ENCODE measurements at places on chromosomes 6 and 20. TPM values are rescaled to one million over a fixed set of nuclear protein-coding genes. Genes with fewer than 3 reads are reported as not detected.

- no peak overlapping the region for H3K4me3 ChIP-seq
- no peaks in the 10 kb centered on the region for H3K4me1 ChIP-seq
- H3K36me3 ChIP-seq, result no peaks in the 10 kb centered on the region
- no peak for DNase-seq
- no peak overlapping the region for H3K27ac ChIP-seq
Observed at GRCh38 chr6:137792160-137793033, 74.7 kb upstream of the TNFAIP3 start.

DNA sequence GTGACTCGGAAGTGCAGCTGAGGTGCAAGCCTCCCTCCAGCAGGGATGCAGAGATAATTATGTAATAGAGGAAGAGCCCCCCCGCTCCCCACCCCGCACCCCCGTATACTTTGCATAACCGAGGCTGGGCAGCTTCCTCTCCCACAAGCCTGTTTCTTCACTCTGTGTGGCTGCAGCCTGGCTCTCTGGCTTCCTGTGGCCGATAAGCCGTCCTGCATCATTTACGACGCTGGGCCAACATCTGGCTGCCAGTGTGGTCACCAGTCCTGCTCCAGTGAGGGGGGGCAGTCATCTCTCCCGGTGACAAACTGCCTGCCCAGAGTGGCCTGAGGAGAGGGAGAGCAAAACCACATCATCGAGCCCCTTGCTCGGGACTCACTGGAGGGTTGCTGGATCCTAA lies 59.2 kb downstream of the RBM38 start:
- no peaks in the 10 kb centered on the region for H3K36me3 ChIP-seq
- no peak overlapping the region for H3K27ac ChIP-seq
- H3K4me3 ChIP-seq, result no peak overlapping the region
- no peaks in the 10 kb centered on the region for H3K4me1 ChIP-seq

DNA sequence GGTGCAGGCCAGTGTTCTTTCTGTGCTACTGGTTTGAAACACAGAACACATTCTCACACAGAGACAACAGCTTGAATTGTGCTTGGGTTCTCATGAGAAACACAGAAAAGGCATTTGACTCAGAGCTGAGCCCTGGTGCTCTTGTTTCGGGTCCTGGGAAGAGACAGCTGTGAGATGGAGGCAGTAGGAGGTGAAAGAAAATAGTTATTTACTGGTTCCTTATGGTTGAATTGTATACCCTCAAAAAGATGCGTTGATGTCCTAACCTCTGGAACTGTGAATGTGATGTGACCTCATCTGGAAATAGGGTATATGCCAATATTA lies 87.1 kb upstream of the RPS6KA2 start:
- H3K36me3 ChIP-seq, result no peaks in the 10 kb centered on the region
- no peaks in the 10 kb centered on the region for H3K27me3 ChIP-seq
- DNase-seq, result no peak
- no peaks in the 10 kb centered on the region for H3K4me1 ChIP-seq

The THEMIS gene
- 1.6 TPM for total RNA-seq

DNA sequence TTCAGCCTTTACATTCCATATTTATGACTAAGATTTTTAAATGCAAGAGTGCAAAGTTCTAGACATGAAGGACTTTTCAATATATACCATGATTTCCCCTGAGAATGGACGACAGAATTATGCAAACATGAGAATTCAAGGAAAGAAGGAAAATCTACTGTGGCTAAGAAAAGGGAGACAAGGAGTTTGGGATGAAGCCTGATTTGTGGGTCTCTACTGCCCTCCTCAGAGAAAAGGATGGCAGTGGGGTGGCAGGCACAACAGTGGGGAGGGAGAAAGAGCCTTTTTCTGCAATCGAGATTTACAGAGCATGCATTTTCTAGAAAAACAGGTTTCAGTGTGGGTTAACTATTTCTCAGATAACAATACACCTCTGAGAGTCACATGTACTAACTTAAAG lies 466.9 kb upstream of the NRSN1 start:
- H3K4me3 ChIP-seq, result no peak overlapping the region
- no peaks in the 10 kb centered on the region for H3K4me1 ChIP-seq
- no peaks in the 10 kb centered on the region for H3K27me3 ChIP-seq

DNA sequence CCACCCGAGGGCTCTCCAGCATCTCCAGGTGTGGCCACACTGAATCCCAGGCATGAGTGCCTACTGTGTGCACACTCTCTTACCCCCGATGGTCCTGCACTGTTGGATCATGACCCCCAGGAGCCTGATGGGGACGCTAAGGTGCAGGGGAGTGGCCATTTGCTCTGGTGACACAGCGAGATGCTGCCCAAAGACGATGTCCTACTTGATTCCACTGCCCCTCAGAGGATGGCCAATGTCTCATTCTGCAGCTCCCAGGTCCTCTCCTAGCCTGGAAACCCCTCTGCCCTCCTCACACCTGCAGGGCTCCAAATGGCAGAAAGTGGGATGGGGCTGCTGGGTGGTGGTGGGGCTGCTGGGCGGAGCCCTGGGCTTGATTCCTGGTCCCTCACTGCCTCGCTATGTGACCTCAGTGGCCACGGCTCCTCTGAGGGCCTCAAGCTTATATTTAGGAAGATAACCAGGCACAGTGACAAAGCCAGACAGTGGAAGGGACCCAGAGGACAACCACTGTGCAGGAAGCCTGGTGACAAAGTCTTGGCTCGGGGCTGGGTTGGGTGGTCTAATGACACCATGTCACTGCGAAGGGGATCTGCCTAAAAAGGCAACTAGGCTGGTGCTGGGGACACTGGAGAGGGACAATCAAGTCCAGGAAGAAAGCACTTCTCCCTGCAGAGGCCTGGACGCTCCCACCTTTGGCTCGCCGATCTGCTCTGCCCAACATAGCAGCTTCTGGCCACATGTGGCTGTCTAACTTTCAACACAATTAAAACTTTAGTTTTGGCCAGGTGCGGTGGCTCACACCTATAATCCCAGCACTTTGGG lies 28.4 kb downstream of the TGM2 start:
- H3K27me3 ChIP-seq, result no peaks in the 10 kb centered on the region
- peaks cover 6% of the 10 kb centered on the region for H3K4me1 ChIP-seq
- no peaks in the 10 kb centered on the region for H3K36me3 ChIP-seq
- H3K4me3 ChIP-seq, result no peak overlapping the region
- no peak overlapping the region for H3K27ac ChIP-seq

DNA sequence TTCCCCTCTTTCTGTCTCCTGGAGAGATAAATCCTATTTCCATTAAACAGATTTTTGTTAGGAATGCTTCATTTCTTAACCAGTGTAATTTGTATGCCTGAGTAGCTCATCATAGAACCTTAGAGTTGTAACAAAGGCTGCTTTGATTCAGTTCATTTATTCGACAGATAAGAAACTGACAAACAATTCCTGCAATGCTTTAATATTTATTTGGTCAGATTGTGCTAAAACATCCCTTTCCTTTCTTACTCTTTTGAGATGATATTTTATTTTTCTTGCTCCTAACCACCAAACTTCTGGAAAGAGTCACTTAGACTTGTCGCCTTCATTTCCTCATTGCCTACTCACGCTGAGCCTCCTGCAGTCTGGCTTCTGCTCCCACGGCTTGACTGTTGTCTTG lies 89.0 kb upstream of the SUPT3H start:
- DNase-seq, result no peak
- H3K27ac ChIP-seq, result no peak overlapping the region
- H3K27me3 ChIP-seq, result no peaks in the 10 kb centered on the region

DNA sequence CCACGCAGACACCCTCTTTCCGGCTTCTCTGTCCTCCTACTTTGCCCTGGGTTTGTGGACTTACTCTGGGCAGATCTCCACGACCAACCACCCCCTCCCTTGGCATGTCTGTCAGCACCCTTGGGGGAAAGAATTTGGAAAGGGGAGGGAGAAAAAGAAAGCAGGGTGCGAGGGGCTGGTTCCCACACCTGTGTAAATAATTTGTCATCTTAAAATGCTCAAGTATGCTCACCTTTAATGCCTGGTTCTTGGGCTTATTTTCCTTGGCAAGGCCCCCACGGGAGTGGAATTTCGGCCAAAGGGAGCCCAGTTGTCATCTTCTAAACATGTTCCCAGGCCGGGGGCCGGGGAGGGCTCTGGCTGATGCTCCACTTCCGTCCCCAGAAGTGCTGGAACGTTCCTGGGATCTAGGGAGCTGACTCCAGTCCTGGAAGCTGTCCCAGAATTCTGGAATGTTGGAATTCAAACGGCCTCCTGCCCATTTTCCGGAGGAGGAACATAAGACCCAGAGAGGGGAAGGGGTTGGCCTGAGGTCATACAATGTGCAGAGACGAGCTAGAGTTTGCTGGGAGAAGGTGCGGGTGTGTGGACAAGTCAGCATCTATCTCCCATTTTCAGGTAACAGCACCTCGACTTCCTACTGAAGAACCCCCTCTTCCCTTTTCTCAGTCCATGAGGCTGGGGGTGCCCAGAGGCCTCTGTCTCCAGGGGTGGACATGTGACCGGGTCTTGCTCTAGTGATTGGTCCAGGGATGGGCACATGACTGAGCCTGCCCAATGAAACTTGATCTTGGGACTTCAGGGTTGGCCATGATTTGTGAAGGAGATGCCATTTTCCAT lies 122.3 kb downstream of the CEBPB start:
- H3K36me3 ChIP-seq, result no peaks in the 10 kb centered on the region
- no peak overlapping the region for H3K4me3 ChIP-seq
- no peaks in the 10 kb centered on the region for H3K27me3 ChIP-seq
- H3K4me1 ChIP-seq, result no peaks in the 10 kb centered on the region
- peak overlapping the region; percentile 99 for H3K27ac ChIP-seq

GRCh38 chr6:142697922-142698321 lies 247.1 kb downstream of the HIVEP2 start:
- H3K4me3 ChIP-seq, result no peak overlapping the region
- peak overlapping the region; percentile 66 for H3K27ac ChIP-seq
- H3K27me3 ChIP-seq, result no peaks in the 10 kb centered on the region
- no peak for DNase-seq
- no peaks in the 10 kb centered on the region for H3K36me3 ChIP-seq
- no peaks in the 10 kb centered on the region for H3K4me1 ChIP-seq

DNA sequence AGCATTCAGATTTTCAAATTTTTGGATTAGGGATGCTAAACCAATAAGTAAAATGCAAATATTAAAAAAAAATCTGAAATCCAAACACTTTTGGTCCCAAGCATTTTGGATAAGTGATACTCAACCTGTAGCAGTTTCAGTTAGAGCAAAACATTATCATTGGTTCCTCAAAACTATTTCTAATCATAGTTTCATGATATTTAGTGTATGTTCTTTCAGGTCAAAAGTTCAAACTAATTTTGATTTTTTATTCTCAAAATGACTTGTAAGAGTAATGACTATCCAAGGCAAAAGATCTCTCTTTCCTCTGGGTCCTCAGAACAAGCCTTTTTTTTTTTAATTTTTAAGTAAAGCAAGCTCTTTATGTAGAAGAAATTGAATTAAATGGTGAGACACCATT lies 64.0 kb upstream of the TFB1M start:
- H3K36me3 ChIP-seq, result no peaks in the 10 kb centered on the region
- no peaks in the 10 kb centered on the region for H3K4me1 ChIP-seq
- no peaks in the 10 kb centered on the region for H3K27me3 ChIP-seq
- H3K27ac ChIP-seq, result no peak overlapping the region
- no peak overlapping the region for H3K4me3 ChIP-seq

The CASS4 gene
- total RNA-seq, result 9.1 TPM

GRCh38 chr6:15288856-15289255 lies 43.0 kb downstream of the JARID2 start:
- H3K4me3 ChIP-seq, result no peak overlapping the region
- H3K27ac ChIP-seq, result no peak overlapping the region
- no peak for DNase-seq
- H3K4me1 ChIP-seq, result no peaks in the 10 kb centered on the region
- H3K36me3 ChIP-seq, result no peaks in the 10 kb centered on the region
- H3K27me3 ChIP-seq, result no peaks in the 10 kb centered on the region

The C6orf15 gene
- total RNA-seq, result not detected

DNA sequence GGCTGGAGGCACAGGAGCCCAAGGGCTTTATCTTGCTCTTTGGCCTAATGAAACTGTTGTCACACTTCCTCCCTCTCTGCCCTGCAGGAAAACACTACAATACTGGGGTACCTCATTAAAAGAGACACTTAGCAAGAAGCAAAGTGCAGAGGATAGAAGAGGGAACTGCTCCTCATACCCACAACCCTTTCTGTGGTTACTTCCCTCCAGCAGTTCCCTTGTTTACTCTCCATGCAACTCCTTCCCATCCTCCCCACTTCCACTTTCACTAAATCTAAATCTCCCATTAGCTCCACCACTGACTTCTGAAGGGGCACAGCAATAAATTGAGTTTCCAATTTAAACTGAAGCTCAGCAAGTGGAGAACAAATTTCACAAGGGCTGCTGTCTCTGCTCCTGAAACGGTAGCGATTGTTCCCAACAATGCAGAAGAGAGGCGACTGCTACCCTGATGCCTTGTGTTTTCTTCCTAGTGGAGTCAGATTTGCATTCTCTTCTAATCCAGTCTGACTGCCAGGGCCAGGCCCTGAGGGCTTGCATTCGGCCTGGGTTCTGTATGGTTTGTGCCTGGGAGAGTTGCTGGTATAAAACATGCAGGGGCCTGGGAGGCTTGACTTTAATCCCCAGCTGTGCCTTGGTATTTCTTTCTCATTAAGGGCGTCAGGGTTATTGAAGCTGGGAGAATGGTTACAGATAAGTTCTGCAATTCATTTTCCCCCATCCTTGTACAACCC lies 454.7 kb downstream of the TFAP2B start:
- no peaks in the 10 kb centered on the region for H3K27me3 ChIP-seq
- no peak for DNase-seq
- H3K36me3 ChIP-seq, result no peaks in the 10 kb centered on the region
- H3K27ac ChIP-seq, result no peak overlapping the region
- H3K4me1 ChIP-seq, result no peaks in the 10 kb centered on the region

The MUC21 gene
- 0.28 TPM for total RNA-seq

- H3K27ac ChIP-seq, result peak overlapping the region; percentile 42
- H3K4me1 ChIP-seq, result no peaks in the 10 kb centered on the region
- no peaks in the 10 kb centered on the region for H3K36me3 ChIP-seq
- H3K27me3 ChIP-seq, result no peaks in the 10 kb centered on the region
- H3K4me3 ChIP-seq, result no peak overlapping the region
- no peak for DNase-seq
Observed at GRCh38 chr6:108896111-108896661, 48.0 kb downstream of the ARMC2 start.
